GDM1 (cell line): ENCODE measurements at places on chromosomes 13 and 19.

- DNase-seq, result no peak
Observed at GRCh38 chr19:35746531-35746930, 1.1 kb downstream of the PSENEN start.

DNA sequence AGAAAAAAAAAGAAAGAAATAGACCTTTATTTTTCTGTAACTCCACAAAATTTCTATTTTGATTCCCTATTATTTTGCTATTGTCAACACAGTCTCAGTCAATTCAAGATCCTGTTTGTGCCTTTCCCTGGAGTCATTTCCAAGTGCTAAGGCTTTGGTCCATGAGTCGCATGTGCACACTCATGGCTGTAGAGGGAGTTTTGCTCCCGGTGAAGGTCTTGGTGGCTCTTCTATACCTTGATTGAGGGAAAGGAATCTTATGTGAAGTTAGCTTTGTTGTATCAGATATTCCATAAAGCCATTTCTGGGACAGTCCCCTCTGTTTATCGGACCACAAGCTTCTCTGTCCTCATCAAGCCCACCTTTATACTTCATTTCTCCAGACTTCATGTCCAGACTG lies 58.7 kb upstream of the ALOX5AP start:
- DNase-seq, result peak; percentile 19

DNA sequence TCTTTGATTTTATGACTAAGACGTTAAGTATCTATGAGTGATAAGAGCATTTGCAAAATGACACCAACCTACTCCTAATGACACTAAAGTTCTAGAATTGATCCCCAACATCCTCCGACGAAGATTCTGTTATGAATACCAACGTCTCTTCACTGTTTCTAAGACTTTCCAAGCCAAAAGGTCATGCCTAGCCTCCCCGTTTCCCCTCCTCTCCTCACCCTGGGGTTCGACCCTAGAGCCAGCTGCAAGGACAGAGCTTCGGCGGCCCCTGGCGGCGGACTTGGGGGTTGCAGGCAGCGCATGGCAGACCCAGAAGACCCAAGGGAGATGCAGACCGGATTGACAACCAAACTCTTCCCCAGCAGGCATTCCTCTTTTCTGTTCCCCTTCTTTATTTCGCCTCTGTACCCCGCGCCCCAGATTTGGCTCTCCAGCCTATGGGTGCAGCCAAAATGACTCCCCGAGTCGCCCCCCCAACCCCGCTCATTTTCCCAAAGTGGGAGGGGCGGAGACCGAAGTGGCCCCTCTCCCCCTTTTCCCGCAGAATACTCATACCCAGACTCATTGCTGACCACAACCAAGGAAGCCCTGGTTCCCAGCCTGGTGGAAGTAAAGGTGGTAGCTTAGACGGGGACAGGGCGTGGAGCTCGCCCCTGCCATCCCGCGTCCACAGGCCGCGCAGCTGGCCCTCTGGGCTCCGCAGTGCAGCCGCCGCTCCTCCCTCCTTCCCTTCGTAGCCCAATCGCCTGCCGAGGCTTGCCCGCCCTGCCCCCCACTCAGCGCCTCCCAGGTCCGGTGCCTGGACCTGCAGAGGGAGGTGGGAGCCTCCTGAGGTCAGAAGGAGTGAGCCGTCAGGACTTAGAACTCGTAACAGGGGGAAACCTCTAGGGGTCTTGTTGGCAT lies 4.1 kb upstream of the EML2 start:
- peak; percentile 80 for DNase-seq

GRCh38 chr13:26011996-26012821 lies 39.6 kb downstream of the SHISA2 start:
- no peak for DNase-seq

DNA sequence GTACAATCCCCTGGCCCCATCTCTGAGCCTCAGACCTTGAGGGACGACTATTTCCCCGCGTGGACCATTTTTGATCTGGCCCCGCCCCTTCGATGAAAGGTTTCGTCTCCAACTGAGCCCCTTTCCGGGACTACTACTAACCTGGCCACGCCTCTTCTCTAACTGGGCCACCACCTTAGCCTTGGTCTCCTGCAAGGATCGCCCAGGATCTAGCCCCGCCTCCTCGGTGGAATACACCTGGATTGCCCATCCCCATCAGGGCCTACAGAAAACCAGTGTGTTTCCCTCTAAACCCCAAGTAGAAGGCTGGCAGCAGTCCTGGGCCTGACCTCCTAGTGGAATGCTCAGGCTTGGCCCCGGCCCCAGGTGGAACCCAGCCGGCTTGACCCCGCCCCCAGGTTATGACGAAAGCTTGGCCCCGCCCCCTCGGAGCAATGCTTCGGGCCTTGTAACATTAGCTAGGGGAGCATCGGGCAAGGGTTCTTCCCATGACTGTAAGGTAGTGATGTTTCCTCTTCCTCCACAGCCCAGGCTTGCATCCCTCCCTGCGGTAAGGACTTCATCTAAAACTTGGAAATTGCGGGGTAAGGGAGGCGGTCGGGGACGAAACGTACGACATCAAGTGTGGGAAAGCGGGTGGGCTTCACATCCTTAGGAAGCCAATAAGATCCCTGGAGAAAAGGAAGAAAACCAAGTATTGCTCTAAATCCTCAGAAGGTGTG lies 9.1 kb downstream of the SPACA6 start:
- no peak for DNase-seq

DNA sequence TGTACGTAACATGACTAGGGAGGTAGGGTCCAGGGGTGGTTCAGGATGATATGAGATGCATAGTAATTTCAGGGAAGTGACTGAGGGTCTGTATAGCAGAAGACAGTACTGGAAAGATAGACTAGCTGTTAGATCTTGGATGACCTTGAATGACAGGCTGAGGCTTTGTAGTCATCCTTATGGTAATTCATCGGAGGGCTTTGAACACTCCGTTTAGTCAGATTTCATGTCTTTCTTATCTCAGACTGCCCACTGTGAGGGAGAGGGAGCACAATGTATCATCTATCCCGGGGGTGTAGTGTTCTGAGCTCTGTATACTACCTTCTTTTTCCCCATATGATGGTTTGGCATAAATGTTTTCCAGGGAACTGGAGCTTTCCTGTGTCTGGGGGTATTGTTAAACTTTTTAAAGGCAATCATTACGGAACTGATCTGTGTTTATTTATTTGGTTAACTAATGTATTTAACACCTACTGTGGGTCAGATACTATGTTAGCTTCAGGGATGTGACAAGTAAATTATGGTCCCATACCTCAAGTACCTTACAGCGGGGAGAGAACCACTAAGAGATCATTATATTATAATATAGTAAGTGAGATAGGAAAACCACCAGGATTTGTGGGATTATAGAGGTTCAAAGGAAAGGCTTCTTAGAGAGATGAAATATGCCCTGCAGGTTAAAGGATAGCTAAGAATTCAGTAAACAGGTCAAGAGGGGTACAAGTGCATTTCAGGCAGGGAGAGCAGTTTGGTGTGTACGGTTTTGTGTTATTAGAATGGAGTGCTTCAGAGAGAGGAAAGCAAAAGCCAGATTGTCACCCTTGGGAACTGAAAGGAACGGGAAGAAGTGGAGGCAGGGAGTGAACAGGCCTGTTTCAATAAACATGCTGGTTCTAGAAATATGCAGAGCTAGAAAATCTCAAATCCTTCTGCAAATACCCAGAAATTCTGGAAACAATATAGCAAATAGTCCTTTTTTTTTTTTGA lies 164.8 kb upstream of the KL start:
- no peak for DNase-seq

DNA sequence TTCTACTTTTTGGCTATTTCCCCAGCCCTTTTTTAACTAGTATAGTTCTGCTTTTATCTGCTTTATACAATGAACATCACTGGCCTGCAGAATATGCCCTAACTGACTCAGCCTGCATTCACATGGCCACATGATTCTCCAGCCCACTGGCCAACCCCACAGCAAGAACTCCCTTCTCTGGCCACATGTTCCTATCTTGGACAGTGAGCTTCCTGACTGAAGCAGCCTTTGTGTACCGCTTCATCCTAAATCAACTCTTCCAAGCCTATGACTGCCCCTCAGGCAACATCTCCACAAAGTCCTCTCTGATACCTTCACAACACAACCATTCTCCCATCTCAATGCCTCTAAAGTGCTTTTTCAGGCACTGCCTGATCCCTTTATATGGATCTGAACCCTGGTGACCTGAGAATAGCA lies 214.1 kb downstream of the COL4A1 start:
- no peak for DNase-seq

DNA sequence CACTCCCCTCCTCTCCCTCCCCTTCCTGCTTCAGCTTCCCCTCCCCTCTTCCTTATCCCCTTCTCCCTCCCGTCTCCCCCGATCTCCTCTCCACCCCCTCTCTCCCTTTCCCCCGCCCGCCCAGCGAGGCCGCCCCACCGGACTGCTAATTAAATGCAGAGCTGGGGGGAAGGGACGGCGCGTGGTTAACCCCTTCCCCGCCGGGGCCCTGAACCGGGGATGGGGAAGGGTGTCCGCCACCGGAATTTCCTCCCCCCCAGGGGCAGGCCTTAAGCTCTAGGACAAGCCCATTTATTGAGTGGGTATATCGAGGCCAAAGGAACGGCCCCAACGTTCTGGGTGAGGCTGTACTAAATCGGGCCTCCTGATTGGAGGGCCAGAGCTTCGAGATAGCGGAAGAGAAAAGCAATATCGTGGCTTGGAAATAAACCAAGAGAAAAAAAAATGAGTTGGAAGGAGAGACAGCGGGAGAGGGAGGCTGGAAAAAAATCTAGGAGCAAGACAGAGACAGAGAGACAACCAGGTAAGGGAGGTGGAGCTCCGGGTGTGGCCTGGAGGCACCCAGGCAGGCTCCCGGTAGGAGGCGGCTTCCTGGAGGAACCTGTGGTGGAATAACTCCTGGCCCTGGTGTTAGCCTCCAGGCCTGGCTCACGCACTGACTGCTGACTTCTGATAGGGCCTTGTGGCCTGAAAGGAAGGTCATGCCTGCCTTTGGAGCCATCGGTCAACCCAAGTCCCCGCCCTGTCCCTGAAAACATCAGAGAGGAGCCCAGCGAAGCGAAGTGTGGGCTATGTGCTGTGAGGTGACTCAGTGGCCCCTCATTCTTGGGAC lies 11.6 kb upstream of the JUND start:
- DNase-seq, result peak; percentile 82

DNA sequence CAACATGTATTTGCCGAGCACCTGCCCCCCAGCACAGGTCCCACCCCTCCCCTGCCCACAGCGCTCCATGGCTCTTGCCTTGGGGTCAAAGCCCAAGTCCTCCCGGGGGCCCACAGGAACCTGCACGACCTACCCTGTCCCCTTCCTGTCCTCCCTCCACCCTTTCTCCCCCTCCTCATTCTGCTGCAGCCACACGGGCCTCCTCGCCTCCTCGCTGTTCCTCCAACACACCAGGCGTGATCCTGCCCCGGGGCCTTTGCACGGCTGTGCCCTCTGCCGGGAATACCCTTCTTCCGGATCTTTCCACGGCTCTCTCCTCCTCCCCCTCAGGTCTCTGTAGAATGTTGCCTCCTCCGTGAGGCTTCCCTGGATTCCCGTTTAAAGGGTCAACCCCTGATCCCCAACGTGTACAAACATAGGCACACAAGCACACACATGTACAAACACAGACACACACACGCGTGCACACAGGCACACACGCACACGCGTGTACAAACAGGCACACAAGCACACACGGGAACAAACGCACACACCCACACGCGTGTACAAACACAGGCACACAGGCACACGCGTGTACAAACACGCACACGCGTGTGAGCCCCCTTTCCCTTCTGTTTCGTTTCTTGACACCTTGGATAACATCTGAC lies 2.8 kb downstream of the MADCAM1 start:
- DNase-seq, result no peak
